B cell (primary cell): ENCODE measurements at places on chromosomes 11 and 22.

DNA sequence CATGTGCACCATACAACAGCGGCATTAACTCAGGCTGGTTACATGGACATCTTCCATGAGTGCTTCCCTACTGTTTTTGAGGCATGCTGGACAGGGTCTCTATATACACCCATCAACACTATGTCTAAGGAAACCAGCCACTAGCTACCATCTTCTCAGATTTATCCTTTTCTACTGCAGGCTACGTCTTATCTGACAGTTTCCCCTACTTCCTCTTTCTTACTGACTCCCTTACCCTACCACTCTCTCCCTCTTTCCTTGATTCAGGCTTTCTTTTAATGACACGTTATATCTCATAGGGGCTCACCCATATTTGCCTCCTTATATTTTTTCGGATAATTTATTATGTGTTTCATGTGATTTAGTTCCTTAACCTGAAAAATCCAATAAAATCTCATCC lies 41.8 kb downstream of the DDI1 start:
- no peaks in the 10 kb centered on the region for H3K27me3 ChIP-seq
- H3K36me3 ChIP-seq: no peaks in the 10 kb centered on the region
- peaks cover 4% of the 10 kb centered on the region for H3K4me1 ChIP-seq
- no peak overlapping the region for H3K4me3 ChIP-seq
- no peak for DNase-seq

- no peaks in the 10 kb centered on the region for H3K36me3 ChIP-seq
- no peak overlapping the region for H3K27ac ChIP-seq
- no peak for DNase-seq
- no peaks in the 10 kb centered on the region for H3K27me3 ChIP-seq
- H3K4me1 ChIP-seq: no peaks in the 10 kb centered on the region
- H3K4me3 ChIP-seq: no peak overlapping the region
Measured at GRCh38 chr11:90849312-90849711, 626.5 kb upstream of the CHORDC1 start.

- no peak overlapping the region for H3K4me3 ChIP-seq
- no peaks in the 10 kb centered on the region for H3K36me3 ChIP-seq
- H3K27ac ChIP-seq: no peak overlapping the region
- H3K4me1 ChIP-seq: no peaks in the 10 kb centered on the region
Measured at GRCh38 chr11:10285148-10285802, 8.7 kb downstream of the SBF2 start.

DNA sequence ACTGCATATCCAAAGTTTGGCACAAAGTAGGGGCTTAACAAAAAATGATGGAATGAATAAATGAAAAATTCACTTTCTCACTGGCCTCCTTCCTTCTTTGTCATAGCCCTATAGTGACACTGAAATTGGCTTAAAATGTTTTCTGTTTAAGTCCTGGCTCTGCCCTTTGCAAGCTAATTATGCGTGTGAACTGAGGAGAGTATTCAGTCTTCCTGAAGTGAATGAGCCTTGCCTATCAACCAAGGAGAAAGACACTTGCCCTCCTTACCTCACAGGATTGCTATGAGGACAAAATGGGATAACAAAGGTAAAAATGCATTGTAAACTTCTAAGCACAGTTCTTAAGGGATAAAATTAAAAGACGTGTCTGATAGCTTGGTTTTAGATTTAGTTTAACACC lies 729.8 kb upstream of the ANO3 start:
- H3K27ac ChIP-seq: no peak overlapping the region
- DNase-seq: no peak
- H3K4me1 ChIP-seq: no peaks in the 10 kb centered on the region
- no peaks in the 10 kb centered on the region for H3K36me3 ChIP-seq

DNA sequence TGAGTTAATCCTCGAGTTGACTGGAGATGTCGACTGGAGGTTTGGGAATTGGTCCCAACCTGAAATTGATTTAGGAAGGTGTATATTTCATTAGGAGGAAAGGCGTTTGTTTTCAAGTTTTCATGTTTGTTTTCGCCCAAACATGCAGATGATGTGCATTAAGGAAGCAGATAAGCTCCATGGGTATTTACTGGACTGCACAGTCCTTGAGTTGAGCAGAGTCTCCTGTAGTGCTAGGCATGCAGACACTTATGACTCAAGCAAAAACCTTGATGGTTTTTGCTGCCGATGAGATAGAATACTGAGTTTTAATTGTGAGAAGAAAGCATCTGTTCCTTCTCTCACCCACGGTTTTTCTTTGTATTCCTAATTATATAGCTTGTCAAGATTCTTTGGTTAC lies 27.9 kb downstream of the CABIN1 start:
- H3K4me3 ChIP-seq: no peak overlapping the region
- DNase-seq: no peak
- peaks cover 64% of the 10 kb centered on the region for H3K36me3 ChIP-seq
- no peaks in the 10 kb centered on the region for H3K27me3 ChIP-seq
- no peak overlapping the region for H3K27ac ChIP-seq

DNA sequence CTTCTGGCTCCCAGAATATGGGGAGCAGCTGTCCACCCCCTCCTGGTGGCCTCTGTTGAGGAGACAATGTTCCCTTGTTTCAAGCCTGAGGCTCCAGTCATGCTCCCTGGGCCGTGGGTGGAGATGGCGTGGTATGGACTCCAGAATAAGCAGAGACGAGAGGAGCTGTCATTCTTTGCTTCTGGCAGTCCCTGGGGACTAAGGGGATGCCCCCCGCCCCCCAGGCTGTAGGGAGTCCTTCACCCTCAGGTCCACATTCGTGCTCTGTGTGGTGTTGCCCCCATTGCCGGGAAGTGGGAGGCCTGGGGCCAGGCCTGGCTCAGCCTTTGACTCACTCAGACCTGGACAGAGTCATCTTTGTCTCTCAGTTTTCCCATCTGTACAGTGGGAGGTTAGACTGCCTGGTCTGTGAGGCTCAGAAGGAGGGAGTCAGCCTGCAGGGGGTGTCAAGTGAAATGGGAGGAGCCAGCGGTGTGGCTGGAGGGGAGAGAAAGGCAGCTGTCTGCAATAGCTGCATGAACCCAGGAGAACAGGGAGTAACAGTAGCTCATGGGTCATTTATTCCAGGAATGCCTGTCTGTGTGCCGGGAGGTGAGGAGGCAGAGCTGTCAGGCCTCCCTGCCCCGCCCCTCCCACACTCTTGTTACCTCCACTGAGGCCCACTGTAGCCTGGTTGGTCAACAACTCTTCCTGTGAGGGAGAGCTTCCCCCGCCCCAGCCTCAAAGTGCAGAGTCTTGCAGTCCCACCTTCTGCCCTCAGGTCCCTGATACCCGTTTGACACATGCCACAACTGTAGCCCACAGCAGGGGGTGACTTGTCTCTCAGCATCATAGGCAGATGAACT lies 6.3 kb downstream of the ARHGEF17 start:
- no peaks in the 10 kb centered on the region for H3K27me3 ChIP-seq
- DNase-seq: no peak
- H3K27ac ChIP-seq: no peak overlapping the region
- H3K4me3 ChIP-seq: no peak overlapping the region
- no peaks in the 10 kb centered on the region for H3K36me3 ChIP-seq

DNA sequence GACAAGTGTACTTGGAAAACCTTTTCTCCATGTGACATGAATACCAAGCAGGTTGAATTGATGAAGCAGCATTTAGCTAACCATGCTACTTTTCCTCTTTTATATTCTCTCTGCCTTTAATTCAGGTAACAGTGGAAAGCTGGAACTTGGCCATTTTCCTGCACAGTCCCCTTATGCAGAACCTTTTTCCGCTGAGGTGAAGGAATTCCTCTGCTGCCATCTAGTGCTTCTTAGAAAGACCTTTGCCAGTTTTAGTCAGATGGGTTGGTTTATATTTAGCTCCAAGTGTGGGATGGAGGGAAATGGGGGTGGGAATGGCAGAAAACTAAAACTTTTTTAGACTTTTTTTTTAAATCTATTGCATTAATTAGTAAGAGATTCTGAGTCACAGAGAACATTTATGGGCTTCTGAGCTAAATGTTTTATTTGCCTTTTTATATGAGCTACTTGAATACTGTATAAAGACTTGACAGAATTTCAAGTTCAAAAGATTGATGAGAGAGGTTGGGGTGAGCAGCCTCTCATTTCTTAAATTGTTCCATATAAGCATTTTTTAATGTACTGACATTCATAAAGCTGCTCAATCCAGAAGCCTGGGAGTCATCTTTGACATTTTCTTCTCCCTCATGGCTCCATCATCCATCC lies 153.9 kb upstream of the ZC3H12C start:
- no peak for DNase-seq
- H3K36me3 ChIP-seq: no peaks in the 10 kb centered on the region
- no peaks in the 10 kb centered on the region for H3K4me1 ChIP-seq
- no peak overlapping the region for H3K4me3 ChIP-seq

DNA sequence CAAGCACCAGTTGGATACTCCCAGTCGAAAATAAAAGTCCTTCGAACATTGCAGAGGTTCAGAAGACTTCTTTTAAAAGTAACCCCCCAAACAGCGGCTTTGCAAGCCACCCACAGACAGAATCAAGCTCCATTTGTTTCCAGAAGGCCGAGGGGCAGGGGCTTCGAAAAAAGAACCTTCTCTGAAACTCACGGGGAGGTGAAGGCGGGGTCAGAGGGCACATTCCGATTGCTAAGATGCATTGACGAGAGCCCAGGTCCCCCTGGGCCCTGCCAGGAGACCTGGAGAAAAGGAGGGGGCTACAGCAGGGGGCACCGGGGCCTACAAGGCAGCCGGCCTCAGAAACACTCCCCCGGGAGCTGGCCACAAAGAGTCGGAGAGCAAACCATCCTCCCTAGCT lies 306.8 kb downstream of the MN1 start:
- no peaks in the 10 kb centered on the region for H3K27me3 ChIP-seq
- no peak for DNase-seq
- no peaks in the 10 kb centered on the region for H3K36me3 ChIP-seq
- no peak overlapping the region for H3K4me3 ChIP-seq
- no peak overlapping the region for H3K27ac ChIP-seq

DNA sequence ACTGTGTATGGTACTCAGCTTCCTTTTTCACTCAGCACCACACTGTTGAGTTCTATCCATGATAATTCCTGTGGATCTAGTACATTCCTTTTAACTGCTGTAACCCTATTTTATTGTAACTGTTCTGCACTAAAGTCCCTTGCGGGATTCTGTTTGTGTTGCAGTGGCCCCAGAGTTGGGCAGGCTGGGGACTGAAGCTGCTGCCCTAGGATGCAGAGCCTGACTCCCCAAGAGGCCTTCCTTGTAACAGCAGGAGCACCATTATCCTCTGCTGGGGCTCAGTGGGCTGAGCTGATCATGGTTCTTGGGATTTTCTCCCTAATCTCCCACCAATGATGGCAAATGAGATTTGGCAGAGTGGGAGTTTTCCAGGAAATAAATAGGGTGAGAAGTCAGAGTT lies 77.7 kb downstream of the CABIN1 start:
- peaks cover 2% of the 10 kb centered on the region for H3K36me3 ChIP-seq
- no peak overlapping the region for H3K4me3 ChIP-seq
- no peaks in the 10 kb centered on the region for H3K27me3 ChIP-seq
- no peak for DNase-seq
- H3K4me1 ChIP-seq: no peaks in the 10 kb centered on the region
- H3K27ac ChIP-seq: no peak overlapping the region

DNA sequence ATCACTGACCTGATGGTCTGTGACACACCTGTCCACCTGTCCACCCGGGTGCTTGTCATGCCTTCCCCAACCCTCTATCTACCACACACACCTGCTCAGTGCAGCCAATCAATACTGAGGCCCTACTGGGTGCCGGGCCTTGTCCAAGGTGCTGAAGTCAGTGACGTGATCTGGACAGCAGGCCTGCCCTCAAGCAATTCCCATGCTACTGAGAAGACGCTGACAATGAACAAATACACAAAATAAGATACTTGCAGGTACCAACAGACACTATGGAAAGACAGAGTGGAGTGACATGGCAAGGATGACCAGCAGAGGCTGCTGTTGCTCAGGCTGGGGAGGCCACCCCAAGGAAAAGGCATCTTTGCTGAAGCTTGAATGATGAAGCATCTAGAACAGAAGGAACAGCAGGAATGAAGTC lies 21.2 kb downstream of the PLAAT3 start:
- no peaks in the 10 kb centered on the region for H3K27me3 ChIP-seq
- H3K27ac ChIP-seq: no peak overlapping the region
- no peak for DNase-seq
- H3K36me3 ChIP-seq: no peaks in the 10 kb centered on the region
- no peaks in the 10 kb centered on the region for H3K4me1 ChIP-seq

DNA sequence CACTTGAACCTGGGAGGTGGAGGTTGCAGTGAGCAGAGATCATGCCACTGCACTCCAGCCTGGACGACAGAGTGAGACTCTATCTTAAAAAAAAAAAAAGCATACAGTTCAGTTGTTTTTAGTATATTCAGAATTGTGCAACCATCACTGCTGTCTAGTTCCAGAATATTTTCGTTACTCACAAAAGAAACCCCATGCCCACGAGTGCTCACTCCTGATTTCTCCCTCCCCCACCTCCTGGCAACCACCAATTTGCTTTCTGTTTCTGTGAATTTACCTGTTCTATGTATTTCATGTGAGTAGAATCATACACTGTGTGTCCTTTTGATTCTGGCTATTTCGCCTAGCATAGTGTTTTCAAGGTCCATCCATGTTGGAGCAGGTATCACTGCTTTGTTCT lies 24.8 kb downstream of the PTPRJ start:
- H3K27ac ChIP-seq: no peak overlapping the region
- H3K27me3 ChIP-seq: no peaks in the 10 kb centered on the region
- no peaks in the 10 kb centered on the region for H3K36me3 ChIP-seq
- no peak overlapping the region for H3K4me3 ChIP-seq
- peaks cover 48% of the 10 kb centered on the region for H3K4me1 ChIP-seq

GRCh38 chr22:45770506-45770905 lies 98.9 kb downstream of the ATXN10 start:
- peaks cover 3% of the 10 kb centered on the region for H3K36me3 ChIP-seq
- no peak overlapping the region for H3K27ac ChIP-seq
- H3K4me3 ChIP-seq: no peak overlapping the region
- no peak for DNase-seq

DNA sequence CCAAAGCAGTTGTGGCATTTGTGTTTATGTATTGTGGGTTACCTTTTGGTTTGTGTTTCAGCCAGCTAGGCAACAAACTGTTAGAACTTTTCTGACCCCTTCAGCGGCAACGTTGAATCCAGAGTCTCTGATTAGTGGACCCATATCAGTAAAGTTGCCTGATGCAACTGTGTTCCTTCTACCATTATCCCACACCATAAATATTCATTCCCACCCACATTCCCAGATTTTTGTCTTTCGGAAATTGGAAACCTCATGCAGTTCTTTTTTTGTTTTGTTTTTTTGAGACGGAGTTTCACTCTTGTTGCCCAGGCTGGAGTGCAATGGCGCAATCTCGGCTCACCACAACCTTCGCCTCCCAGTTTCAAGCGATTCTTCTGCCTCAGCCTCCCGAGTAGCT lies 30.7 kb upstream of the RBX1 start:
- H3K27me3 ChIP-seq: no peaks in the 10 kb centered on the region
- H3K4me1 ChIP-seq: peaks cover 5% of the 10 kb centered on the region
- no peak overlapping the region for H3K27ac ChIP-seq
- no peak for DNase-seq
- H3K36me3 ChIP-seq: peaks cover 10% of the 10 kb centered on the region

DNA sequence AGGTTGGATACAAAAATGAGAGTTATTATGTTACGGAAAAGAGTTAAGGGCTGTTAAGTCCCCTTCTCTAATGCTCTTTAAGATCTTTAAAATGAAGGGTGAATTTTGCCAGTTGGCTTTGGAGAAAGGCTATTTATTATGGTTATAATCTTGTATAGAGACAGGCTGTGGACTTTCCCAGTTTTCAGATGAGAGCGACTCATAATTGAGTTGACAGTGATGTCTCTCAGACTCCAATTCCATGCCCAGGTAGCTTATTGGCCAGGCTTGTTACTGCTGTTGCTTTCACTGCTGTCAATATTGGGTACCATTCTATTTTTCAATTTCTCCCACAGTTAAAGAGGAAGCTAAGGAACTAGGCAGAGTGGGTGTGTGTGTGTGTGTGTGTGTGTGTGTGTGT lies 13.1 kb downstream of the ENDOD1 start:
- no peak overlapping the region for H3K27ac ChIP-seq
- no peak overlapping the region for H3K4me3 ChIP-seq
- H3K27me3 ChIP-seq: no peaks in the 10 kb centered on the region
- peaks cover 25% of the 10 kb centered on the region for H3K4me1 ChIP-seq
- H3K36me3 ChIP-seq: no peaks in the 10 kb centered on the region
